ENCODE measurements at places on chromosomes 5 and 9.
A peak's percentile ranks its signal among the peaks of the same experiment; 100 is the strongest.

GRCh38 chr9:93185266-93186214, 1.6 kb downstream of the WNK2 start:
- DNase-seq, result no peak

DNA sequence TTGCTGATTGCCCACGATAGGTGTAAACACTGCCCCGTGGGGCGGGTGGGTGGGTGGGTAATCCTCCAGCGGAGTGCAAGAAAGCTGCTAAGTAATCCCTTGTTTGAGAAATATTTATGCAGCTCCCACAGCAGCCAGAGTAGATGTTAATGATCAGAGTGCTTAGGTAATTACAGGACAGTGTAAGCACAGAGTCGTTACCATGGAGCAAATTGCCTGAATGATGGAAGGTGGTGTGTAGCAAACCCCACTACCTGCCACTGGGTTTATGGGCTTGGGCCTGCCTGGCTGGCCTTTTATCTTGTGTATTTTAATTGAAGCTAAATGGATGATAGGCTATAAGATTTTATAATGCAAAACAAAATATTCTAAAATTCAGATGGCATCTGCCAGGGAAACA, 110.0 kb downstream of the COL5A1 start:
- no peak for DNase-seq

- no peak for DNase-seq
These were observed 296.3 kb downstream of the ADAMTS6 start for GRCh38 chr5:65185468-65185867.

GRCh38 chr5:172905346-172906140, 53.7 kb upstream of the RPL26L1 start:
- no peak for DNase-seq

- no peak for DNase-seq
These were observed 45.5 kb upstream of the IL7R start for GRCh38 chr5:35811108-35811741.

- no peak for DNase-seq
These were observed 721.2 kb upstream of the COX7C start for GRCh38 chr5:85896514-85896913.

GRCh38 chr9:127500862-127501261, 49.6 kb downstream of the LRSAM1 start:
- no peak for DNase-seq

DNA sequence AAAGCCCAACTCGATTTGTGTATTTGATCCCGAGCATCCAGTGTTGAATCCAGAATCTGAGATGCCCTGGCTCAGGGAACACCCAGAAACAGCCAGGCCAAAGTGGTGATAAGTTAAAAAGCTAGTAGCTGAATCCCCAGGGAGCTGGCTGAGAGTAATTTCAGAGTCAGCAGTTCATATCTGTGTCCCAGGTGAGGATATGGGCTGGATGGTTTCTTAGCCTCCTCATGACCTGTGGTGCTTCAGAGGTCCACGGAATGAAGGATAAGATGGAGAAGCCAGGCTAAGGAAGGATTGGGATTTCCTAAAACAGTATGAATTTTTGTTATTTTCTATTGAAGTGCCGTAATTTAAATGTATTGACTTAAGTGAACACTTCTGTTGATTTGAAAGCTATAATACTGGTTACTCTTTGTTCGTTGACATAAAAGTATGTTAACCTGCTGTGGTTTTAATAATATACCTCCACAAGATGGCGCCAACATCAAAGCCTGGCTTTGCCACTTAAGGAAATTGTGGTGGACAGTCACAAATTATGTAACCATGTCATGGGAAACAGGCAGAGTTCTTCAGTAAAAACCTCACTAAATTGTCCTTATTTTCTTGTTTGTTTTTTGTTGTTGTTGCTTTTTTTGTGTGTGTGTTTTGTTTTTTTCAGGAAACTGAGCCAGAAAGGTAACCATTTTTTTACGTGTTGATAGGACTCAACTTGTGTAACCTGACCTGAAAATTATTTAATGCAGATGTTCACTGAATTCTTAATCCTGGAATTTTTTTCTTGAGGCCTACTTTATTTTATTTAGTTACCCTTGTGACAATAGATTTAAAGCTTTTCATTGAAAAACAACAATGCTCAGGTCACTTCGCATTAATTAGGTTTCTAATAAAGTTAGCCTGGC, 11.4 kb downstream of the MTAP start:
- DNase-seq, result peak; percentile 54

- DNase-seq, result no peak
These were observed 72.5 kb downstream of the CEP120 start for GRCh38 chr5:123350742-123351141.

- DNase-seq, result no peak
These were observed 242.4 kb downstream of the EFNA5 start for GRCh38 chr5:107428303-107428813.

- no peak for DNase-seq
These were observed 3.8 kb downstream of the ZNF618 start for GRCh38 chr9:113879911-113880310.

DNA sequence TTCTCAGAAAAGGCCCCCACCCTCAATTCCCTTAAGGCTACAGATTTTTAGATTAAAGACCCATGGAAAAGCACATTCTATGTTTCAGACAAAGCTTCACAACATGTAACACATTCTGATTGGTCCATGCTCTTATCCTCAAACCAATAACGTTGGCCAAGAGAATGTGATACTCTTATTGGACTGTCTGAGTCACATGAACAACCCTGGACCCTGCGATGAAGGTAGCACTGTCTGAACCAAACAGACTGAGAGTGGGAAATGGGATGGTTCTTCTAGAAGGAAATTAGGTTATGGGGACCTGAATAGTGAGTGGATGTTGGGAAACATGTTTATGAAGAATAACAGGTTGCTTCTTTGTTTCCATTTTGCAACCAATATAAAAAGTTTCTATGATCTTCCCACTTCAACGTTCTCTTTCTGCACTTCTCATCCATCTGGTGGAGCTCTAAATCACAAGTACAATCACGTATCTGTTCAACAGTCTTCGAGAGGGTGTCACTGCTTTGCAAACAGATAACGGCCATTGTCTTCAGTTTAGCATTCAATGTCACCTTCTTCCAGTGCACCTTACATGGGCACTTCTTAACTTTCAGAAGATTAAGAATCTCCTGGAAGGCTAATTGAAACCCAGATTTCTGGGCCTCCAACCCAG, 81.6 kb downstream of the PTCH1 start:
- DNase-seq, result no peak

DNA sequence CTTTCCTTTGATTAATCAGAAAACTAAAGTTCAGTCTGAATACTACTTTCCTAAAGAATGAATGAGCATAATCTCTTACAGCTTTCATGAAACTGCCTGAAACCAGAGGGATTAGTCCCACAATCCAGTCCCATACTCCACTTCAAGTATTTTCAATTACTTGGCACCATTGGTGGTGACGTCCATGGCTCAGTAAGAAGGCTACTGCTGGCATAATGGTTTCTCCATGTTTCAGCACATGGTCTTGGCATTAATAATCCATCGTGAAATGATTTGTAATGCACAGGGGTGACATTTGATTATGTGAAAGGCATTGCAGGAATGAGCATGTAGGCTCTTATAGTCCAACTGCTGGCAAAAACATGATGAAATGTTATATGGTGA, 23.4 kb downstream of the LIX1 start:
- no peak for DNase-seq

DNA sequence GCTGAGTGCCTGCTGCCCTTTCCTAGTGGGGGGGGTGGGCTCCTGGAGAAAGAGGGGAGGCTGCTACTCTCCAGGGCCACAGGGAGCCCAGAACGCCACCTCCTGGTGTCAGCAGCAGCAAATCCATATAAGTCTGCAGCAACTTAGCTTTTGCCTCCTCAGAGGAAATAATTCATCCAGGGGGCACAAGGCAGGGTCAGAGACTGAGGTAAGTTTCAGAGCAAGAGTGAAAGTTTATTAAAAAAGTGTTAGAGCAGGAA, 4.0 kb upstream of the CLPTM1L start:
- DNase-seq, result no peak

- no peak for DNase-seq
These were observed at the start of gene FRRS1L for GRCh38 chr9:109166771-109167601. FRRS1L (minus strand) TSS chr9:109167249; CDS start chr9:109167138, 111 bp downstream.

DNA sequence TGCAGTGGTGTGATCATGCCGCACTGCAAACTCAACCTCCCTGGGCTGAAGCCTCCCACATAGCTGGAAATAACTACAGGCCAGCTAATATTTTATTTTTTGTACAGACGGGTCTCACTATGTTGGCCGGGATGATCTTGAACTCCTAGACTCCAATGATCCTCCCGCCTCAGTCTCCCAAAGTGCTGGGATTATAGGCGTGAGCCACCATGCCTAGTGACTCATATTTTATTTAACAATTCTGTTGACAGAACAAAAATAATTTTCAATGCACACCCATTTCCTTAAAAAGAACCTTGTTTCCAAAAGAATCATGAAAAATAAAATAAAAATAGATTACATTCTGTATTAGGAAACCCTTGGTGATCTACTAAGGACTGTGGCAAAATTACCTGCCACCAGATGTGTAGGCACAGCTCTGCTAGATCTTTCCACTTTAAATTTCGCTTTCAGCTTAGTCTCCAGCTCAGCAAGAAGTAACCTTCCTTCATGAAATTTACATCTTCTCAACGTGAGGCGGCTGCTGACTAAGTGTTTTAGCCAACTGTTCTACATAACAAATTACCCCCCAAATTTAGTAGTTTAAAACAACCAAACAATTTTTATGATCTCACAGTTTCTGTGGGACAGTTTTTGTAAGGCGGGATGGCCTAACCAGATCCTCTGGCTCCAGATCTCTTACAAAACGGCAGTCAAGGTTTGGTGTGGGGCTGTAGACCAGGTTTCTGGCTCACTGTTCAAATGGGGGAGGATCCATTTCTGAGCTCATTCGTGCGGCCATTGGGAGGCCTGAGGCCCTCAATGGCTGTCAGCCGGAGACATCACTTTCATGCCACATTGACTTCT, 32.6 kb upstream of the GOLPH3 start:
- no peak for DNase-seq

GRCh38 chr9:110110154-110110553, 97.8 kb downstream of the C9orf152 start:
- DNase-seq, result no peak

DNA sequence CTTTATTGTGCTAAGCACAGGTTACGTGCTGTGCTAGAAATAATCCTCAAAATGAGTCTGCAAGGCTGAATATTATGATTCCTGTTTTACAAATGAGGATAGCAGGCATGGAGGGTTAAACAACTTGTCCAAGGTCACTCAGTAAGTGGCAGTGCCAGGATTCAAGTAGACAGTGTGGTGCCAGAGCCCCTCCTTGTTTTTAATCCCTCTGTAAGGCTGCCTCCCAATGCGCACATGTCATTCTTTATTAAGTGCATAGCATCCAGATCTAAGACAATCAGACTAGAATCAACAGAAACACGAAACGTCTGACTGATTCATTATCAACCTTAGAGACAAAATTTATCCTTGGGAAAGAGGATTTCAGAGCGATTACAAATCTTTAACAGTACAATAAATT, 199.6 kb downstream of the SMARCA2 start:
- DNase-seq, result no peak

DNA sequence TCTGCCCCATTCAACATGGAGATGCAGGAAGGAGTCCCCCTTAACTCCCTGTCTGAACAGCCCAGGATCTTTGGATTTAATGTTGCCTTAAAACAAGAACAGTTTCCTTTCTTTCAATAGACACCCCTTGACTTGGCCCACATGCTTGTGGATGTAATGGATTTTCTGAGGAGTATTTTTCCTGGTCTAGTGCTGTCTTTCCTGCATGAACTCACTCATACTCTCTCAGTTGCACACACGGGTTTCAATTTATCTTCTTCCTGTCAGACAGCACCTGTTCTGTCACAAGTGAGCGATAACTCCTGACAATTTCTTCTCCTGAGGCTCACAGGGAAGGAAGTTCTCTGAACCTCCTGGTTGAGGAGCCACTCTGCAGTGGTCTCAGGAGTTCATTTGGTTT, 85.1 kb downstream of the ACER2 start:
- no peak for DNase-seq

GRCh38 chr5:133240425-133241091, 188.7 kb downstream of the HSPA4 start:
- no peak for DNase-seq

DNA sequence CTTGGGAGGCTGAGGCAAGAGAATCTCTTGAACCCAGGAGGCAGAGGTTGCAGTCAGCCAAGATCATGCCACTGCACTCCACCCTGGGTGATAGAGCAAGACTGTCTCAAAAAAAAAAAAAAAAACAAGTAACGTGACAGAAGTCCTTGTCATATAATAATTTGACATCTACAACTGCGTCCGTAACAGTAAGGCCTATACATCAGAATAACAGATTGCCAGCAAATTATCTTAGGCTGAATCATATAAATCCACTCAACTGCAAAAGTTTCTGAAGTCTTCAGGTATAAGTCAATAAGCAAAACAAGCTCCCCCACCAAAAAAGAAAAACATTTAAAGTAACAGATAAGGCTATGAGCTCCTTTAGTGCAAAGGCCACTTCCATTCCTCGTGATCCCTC, 3.3 kb downstream of the MAPKAP1 start:
- DNase-seq, result no peak

DNA sequence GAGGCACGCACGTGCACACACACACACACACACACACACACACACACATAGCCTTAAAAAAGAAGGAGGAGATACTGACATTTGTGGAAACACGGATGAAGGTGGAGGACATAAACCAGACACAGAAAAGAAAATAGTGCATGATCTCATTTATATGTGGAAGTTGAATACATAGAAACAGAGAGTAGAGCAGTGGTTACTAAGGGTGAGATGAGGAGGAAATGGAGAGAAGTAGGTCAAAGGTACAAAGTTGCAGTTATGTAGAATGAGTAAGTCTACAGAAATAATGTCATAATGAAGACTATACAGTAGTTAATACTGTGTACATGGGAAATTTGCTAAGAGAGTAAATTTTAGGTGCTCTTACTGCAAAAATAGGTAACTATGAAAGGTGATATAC, 412.2 kb upstream of the CDH9 start:
- no peak for DNase-seq

- no peak for DNase-seq
These were observed 2.0 kb downstream of the RASGEF1C start for GRCh38 chr5:180206993-180207392.

GRCh38 chr5:77355751-77356150, 136.4 kb downstream of the WDR41 start:
- DNase-seq, result no peak

- DNase-seq, result no peak
These were observed 4.8 kb upstream of the SLC25A51 start for GRCh38 chr9:37908698-37909186.

- DNase-seq, result no peak
These were observed 970.3 kb upstream of the ARRDC3 start for GRCh38 chr5:92353107-92354030.

DNA sequence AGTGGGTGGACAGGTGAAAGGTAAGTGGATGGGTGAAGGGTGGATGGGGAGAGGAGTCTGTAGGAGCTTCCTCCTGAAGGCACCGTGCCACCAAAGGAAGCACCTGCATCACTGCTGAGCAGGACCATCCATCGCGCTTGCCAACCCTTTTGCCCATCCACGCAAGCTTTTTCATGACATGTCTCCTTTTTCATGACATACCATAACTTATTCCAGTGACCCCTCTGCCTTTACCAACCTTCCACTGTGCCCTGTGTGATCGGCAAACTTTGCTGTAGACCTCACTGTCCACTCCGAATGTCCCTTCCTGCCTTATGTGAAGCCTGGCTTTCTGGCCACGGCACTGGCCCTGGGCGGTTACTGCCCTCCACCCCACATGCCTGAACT, 13.4 kb downstream of the FLT4 start:
- DNase-seq, result no peak

Measured in urinary bladder (tissue), 4 donors.